ENCODE measurements at places on chromosomes 16 and 17. TPM values are rescaled to one million over a fixed set of nuclear protein-coding genes. Genes with fewer than 3 reads are reported as not detected.

C16orf92 gene
- not detected for total RNA-seq

PRR35 gene
- total RNA-seq = not detected

VMO1 gene
- not detected for total RNA-seq

CCDC92B gene
- total RNA-seq = not detected

STAT5B gene
- 22.3 TPM for total RNA-seq

CDC42EP4 gene
- 56.9 TPM for total RNA-seq

THRA gene
- 9.5 TPM for total RNA-seq

RAB26 gene
- total RNA-seq = 0.65 TPM

NEK8 gene
- 2.8 TPM for total RNA-seq

Measured in mesangial cell (primary cell).